ENCODE measurements at places on chromosomes 1 and 21.

GRCh38 chr1:6822530-6823359 is 37.5 kb downstream of the CAMTA1 start:
- DNase-seq, result peak; percentile 16

- DNase-seq, result no peak
Observed at GRCh38 chr1:11998636-11999035, 18.4 kb downstream of the MFN2 start.

DNA sequence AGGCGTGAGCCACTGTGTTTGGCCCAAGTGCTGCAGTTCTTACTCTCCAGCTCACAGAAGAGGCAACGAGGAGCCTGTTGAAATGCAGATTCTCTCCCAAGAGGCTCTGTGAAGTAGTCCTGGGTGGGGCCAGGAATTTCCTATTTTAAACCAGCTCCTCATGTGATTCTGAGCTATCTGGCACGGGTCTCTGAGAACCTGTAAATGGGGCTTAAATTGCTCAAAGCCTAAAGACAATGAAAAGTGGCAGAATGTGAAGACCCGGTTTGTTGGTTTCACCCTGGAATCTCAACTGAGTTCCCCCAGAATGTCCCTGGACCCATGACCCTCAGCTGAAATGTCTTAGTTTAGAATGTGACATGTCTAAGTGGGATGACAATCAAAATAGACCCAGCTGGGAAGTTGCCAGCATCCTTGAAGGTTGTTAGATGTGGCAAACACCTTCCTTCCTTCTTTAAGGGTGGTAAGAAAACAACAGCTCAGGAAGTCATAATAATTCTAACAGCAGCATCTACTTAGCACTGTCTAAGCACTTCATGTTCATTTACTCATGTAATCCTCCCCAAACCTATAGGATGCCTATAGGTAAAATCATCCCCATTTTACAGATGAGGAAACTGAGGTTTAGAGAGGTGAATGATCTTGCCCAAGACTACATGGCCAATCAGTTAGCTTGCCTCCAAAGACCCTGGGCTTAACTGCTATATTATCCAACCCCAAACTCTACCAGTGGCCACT is 20.9 kb upstream of the ATP5PO start:
- DNase-seq, result no peak

DNA sequence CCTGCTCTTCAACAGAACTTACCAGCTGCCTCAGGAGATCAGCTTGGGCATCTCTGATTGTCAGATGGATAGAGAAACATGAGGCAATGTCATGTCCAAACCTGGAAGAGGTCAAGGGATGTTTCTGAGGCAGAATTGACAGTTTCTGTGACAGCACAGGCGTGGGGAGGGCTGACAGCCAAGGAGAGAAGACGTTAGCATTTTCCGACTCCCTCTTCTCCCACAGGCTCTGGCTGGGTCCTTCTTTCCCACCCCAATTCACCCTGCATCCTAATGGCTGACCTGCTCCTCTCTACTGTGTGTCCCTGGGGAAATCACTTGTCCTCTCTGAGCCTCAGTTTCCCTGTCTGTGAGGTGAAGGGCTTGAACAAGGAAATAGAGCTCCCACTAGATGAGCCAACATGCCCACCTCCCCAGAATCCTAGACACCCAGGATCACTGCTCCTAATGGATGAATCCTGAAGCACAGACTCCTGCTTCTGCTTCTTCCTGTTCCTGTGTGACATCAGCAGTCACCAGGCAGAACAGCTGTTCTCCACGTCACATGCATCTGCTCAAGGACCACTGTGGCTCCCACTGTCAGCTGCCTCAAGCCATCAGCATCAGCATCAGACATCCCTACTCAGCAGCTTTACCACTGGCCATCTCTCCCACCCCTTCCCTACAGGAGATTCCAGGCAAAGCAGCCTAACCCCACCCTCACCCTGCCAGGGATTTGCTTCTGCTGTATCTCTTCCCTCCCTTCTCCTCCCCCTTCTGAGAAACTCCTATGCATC is 408.0 kb downstream of the MATN1 start:
- DNase-seq, result no peak

GRCh38 chr1:154151311-154151710 is 3.6 kb downstream of the NUP210L start:
- no peak for DNase-seq

DNA sequence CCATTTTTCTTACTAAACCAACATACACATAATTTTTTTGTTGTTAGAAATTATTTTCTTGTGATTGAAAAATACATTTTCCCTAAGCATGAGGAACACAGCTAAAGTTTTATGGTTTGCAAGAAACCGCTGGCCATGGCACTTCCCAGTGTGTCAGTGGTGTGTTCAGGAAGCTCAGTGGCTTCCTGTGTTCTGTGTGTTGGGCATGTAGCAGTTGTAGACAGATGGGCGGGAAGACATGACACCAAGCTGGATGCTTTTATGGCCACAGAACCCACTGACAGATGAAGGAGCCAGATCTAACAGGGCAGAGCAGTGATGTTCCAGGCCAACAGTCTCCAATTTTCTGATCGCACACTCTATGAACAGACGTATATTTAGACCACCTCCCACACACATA is 119.8 kb downstream of the GALNT2 start:
- DNase-seq, result no peak

GRCh38 chr1:68725001-68725752 is 228.3 kb upstream of the DEPDC1 start:
- DNase-seq, result peak; percentile 58

GRCh38 chr21:45381865-45382696 is 22.9 kb upstream of the COL18A1 start:
- DNase-seq, result no peak

DNA sequence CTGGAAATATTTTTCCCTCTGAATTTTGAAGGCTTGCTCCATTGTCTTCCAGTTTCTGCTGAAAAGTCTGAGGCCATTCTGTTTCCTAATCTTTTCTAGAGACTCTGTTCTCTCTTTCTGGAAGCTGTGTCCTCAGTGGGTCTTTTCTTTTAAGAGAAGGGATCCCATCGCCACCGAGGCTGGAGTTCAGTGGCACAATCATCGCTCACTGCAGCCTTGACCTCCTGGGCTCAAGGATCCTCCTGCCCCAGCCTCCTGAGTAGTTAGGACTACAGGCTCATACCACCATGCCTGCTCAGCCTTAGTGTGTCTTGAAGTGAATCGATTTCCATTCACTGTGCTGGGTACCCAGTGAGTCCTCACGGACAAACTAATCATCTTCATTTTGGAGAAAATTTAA is 9.6 kb upstream of the LRP8 start:
- DNase-seq, result no peak

GRCh38 chr1:208787219-208787618 is 543.0 kb upstream of the PLXNA2 start:
- DNase-seq, result no peak

GRCh38 chr21:34670962-34671348 is 2.2 kb downstream of the CLIC6 start:
- no peak for DNase-seq

- DNase-seq, result peak; percentile 33
Observed at GRCh38 chr1:165397944-165398343, 41.4 kb upstream of the LMX1A start.

DNA sequence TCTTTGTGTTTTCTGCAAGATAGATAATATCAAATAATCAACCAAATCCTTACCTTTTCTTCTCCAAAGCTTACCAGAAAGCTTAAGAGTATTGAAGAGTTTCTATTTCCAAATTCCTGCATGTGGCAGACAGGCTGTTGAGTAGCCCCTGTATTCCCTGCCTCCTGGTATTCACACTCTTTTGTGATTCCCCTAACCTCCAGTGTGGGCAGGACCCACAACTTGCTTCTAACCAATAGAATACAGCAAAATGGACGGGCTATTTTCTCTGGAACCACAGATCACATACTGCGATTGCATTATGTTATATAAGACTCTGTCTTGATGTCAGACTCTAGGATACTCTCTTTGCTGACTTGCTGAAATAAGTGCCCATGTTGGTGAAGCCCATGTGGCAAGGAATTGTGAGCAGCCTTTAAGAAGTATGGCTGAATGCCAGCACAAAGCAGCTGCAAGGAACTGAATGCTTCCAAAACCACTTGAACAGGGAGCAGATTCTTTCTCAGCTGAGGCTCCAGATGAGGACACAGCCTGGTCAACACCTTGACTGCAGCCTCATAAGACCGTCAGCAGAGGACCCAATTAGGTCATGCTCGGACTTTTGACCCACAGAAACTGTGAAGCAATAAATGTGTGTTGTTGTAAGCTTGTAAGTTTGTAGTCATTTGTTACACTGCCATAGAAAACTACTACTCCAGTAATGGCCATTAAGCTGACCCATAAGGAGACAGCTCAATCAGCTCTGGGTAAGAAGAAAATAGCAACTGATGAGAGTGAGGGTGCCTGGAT is 47.9 kb upstream of the PLXNA2 start:
- DNase-seq, result no peak

GRCh38 chr1:111404588-111404987 is 22.9 kb downstream of the OVGP1 start:
- no peak for DNase-seq

- no peak for DNase-seq
Observed at GRCh38 chr1:67611846-67612245, 73.2 kb upstream of the GADD45A start.

- no peak for DNase-seq
Observed at GRCh38 chr1:8516278-8516777, 198.4 kb downstream of the SLC45A1 start.

DNA sequence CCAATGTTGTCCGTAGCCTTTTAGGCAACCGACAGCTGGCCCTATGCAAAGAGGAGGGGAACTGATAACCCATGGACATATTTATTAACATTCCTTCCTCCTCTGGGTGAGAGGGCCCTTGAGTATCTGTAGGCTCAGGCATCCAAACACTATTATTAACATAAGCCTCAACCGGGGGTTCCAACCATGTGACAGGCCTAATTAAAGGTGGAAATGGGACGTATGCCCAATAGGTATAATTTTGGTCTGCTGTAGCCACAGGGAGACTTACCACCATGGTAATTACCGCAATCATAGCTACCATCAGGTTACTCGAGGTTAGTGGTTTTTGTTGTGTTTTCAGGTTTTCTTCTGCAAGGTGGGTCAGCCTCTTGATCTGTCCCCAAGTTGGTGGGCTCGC is 5.3 kb downstream of the DAP3 start:
- no peak for DNase-seq

DNA sequence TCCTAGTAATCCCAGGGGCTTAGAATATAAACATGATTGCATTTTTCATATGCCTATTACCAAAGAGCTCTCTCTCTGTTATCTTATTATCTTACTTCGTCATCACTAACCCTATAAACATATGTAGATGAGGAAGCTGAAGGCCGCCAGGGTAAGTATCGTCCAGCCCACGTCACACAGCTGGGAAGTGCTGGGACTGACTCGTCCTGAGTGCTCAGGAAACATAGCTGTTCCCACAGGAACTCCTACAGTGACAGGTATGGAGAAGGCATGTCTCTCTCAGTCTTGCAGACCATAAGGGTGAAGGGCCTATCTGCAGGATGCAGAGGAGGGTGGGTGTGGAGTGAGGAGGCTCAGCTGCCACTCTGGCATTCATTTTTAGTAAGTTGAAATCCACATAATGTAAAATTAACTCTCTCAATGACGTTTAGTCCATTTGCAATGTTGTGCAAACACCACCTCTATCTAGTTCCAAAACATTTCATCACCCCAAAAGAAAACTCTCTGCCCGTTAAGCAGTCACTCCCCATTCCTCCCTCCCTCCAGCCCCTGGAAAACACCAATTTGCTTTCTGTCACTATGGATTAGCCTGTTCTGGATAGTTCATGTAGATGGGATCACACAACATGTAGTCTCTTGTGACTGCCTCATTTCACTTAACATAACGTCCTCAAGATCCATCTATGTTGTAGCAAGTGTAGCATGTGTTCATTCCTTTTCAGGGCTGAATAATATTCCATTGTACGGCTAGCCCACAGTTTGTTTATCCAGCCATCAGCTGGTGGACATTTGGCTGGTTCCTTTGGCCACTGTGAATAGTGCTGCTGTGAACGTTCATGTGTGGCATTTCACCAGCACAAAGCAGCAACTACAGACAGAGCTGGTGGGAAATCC is 68.3 kb downstream of the TCP10L start:
- DNase-seq, result no peak

DNA sequence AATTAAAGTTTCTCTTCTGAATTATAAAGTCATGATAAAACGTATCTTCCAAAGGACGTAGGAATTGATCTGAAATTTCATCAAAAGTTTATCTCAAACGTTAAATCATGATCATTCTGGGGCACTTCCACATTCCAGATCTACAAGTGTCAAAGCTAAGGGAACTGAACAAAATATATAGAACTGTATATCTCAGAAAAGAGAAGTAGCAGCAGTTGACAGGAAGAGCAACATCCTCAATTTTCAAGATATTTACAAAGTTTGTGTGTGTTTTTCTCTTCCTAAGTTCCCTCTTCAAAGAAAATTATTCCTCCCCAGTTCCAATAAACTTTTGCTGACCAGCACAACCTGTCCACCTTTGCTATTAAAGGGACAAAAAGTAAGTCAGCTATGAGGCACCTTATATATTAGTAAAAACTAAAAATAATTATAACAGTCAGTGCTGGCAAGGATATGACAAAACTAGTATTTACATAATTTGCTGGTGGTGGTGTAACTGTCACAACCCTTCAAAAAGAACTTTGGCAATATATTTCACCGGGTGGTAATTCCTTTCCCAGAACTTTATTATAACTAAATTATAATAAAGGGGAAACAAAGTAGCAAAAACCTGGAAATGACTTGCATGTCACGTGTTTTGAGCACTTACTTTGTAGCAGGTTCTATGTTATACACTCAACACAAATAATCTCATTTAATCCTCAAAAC is 38.5 kb upstream of the EYA3 start:
- DNase-seq, result no peak

DNA sequence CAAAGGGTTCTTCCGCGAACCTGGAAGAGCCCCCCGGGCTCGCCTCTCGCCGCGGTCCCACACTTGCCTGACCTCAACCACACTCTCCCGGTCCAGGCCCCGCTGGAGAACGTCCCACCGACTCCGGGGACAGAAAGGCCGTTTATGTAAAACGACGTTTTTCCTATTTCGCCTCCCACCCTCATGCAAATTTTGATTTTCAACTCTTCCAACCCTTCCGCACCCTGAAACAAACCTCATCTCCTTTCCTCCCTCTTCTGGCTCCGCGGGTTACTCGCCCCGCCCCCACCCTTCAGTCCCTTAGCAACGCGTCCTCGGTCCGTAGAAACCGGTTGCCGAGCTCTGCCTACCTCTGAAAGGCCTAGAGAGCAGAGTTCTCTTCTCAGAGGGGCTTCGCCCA is at the start of gene C1orf141:
Gene C1orf141, minus strand, starts transcription at position 276 of the 400 bp plus-strand sequence. CDS start 7,730 bp downstream, outside the sequence.
- DNase-seq, result no peak

DNA sequence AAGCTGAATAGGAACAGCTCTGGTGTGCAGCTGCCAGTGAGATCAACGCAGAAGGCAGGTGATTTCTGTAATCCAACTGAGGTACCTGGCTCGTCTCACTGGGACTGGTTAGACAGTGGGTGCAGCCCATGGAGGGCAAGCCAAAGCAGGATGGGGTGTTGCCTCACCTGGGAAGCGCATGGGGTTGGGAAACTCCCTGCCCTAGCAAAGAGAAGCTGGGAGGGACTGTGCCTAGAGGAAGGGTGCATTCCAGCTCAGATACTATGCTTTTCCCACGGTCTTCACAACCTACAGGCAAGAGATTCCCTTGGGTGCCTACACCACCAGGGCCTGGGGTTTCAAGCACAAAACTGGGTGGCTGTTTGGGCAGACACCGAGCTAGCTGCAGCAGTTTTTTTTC is 183.2 kb downstream of the DNM3 start:
- DNase-seq, result peak; percentile 24

Data from Calu3 (cell line).